Cardiac fibroblast (primary cell): ENCODE measurements at places on chromosomes 2 and 18.
A peak's percentile ranks its signal among the peaks of the same experiment; 100 is the strongest.

- no peak for DNase-seq
Observed at GRCh38 chr2:241656190-241656741, 18.8 kb downstream of the ATG4B start.

GRCh38 chr18:474416-474815 is 26.1 kb downstream of the COLEC12 start:
- peak; percentile 59 for DNase-seq

GRCh38 chr2:147045113-147045512 is 799.7 kb upstream of the ACVR2A start:
- DNase-seq: peak; percentile 76

GRCh38 chr2:150924878-150925277 is 336.8 kb downstream of the RBM43 start:
- no peak for DNase-seq

DNA sequence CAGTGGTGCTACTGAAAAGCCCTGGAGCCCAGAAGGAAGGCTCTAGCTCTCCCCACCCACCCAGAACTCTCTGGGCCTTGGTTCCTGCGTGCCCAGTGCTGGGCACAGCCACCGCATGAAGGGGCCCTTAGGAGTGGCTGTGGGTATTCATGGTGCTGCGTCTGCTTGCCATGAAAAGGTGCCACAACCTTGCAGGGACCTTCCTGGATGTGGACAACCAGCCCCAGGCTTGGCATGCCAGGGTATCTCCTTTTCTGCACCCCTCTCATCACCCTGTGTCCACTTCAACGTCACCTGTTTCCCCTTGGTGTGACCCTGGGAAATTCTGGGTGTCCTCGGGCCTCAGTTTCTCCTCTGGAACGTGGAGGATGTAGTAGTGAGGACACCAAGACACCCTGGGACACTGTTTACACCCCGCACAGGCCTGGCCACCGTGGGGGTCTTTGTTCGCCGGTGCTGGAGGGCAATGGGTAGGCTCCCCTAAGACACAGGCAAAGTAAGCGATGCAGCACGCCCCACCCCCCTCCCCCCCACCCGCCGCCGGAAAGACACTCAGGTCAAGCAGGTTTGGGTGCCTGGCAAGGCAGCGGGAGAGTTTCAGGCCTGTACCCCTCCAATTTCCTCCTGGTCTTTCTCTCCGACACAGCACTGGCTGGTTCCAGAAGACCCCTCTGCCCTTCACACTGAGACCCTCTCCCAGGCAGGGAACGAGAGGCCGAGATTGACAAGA is 34.8 kb upstream of the TAF1B start:
- DNase-seq: no peak

DNA sequence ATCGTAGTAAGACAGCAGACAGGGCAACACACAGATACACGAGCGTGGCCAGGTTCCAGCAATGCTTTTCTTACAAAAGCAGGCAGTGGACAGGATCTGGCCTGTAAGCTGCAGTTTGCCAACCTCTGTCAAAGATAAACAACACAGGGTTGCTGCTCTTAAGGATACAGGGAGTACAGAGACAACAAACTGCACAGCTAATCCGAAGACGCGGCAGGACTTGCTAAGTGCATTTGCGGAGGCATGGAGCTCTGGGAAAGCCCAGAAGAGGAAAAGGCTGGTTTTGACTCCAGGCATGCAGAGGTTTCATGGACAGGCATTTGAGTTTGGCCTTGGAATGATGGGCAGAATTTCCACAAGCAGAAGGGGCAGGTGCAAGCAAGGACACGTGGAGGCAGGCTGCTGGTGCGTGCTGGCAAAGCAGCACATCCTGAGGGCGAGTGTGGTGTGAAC is 24.4 kb downstream of the SERTAD2 start:
- DNase-seq: no peak

- DNase-seq: peak; percentile 39
Observed at GRCh38 chr2:70679259-70679658, 88.7 kb downstream of the ADD2 start.

- peak; percentile 52 for DNase-seq
Observed at GRCh38 chr2:54895730-54896129, 154.5 kb downstream of the RTN4 start.

- DNase-seq: no peak
Observed at GRCh38 chr18:62518460-62519375, 4.1 kb upstream of the ZCCHC2 start.
